ENCODE measurements at places on chromosomes 1 and 21.

- DNase-seq: no peak
Measured at GRCh38 chr1:24181619-24182018, 5.5 kb downstream of the IFNLR1 start.

GRCh38 chr1:145826030-145826429, 2.0 kb downstream of the POLR3C start:
- no peak for DNase-seq

DNA sequence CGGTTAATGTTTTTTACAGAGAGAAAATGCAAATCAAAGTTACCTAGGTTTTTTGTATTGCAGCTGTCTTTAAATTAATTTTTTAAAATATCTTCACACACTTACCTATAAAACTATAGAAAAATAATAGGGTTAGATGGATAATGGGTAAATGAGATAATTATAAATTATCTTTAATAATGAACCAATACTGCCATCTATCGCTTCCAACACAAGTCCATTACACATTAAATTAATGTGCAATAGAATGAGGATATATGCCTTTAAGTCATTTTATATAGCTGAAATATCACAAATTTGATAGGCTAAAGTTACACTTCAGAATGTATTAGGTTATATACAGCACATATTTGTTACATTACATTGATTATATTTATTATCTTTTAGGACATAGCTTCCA, 2212.8 kb downstream of the MRPL39 start:
- DNase-seq: no peak

DNA sequence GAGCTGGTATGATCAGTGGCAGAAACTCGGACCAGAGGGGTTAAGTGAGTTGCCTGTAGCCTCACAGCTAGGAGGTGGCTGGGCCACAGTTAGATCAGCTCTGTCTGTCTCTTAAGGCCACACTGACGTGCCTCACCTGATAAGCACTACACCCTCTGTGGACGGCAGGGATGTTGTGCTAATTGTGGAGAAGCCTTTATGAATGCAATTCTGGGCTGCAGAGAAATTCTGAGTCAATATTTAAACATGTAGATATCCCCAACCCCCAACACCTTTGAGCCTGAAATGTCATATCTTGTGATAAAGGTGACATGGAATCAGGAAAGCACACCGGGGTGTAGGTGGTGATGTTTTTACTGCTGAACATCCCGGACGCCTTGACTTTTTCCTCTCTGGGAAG, 88.3 kb downstream of the KCNJ6 start:
- no peak for DNase-seq

DNA sequence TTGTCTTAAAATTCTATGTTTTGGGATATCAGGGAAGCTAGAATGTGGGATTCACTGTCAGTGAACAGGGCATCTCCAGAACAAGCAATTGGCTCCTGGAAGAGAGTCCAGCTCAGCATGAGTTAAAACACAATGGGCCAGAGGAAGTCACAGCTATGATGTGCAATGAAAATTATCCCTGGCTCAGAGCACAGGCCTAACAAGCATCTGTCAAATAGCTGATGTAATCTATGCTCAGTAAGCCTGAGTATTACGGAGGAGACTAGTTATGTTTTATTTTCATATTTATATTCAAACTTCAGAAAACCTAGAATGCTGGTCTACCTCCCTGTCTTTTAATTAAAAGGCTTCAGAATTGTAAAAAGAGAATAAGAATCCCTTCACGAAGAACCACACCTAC, 41.6 kb downstream of the PARP1 start:
- DNase-seq: no peak

DNA sequence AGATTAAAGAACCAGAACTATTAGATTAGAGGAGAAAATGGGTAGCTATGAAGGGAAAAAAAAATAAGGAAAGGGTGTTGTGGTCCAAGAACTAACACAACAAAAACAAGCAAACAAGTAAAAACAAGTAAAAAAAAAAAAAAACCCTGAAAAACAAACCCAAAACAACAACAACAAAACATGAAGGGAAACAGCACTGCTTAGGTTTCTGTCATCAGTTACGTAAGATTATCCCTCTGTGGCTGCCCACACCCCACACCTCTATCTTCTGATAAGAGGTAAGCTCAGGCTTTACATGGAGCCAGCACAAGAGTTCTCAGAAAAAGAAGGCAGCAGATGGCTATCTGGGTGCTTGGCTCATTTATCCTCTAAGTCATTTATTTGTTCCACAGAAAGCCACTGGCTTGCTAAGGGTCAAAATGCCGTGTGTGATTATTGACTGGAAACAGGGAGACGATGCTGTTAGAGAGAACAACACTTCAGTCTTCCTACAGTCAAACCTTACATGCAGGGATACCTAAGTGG, 57.5 kb downstream of the KIAA0319L start:
- DNase-seq: peak; percentile 41

GRCh38 chr1:151809985-151810556, 4.9 kb upstream of the LINGO4 start:
- DNase-seq: no peak

GRCh38 chr1:206020393-206021007, 3.2 kb downstream of the CTSE start:
- no peak for DNase-seq

DNA sequence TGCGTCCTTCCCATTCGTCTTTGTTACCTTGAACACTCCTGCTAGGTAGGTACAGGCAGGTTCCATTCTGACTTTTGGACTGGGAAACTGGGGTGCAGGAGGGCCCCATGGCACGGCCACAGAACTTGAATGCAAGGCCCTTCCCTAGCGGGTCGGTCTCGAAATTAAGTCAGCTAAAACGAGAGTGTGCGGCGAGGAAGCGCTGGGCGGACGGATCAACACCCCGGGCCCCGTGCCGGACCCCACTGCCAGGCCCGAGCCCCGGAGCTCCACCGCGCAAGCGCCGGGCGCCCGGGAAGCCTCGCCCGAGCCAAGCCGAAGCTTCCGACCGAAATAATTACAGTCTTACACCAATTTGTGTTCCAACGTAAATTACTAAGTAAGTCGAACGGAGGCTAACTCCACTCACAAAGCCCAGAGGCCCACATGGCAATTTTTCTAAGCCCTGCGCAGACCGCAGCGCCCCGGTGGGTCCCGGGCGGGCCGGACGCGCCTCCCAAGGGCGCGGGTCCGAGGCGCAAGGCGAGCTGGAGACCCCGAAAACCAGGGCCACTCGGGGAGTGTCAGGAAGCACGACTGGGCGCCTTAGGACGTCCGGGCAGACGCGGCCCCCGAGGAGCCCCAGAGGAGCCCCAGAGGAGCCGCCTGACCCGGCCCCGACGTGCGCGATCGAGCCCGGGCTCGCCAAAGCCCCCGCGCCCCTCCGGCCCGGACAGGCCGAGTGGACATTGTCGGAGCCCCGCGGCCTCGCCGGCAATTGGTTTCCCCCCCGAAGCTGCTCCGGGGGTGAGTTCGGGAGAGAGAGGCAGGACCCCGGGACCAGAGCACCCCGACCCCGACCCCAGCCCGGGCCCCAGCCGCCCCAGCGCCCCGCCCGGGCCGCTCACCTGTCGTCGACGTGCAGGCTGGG, 624 bp downstream of the RIPK4 start:
- no peak for DNase-seq

GRCh38 chr1:66452982-66453381, 81.0 kb upstream of the SGIP1 start:
- DNase-seq: no peak

GRCh38 chr1:6358144-6358624, 35.4 kb downstream of the ACOT7 start:
- no peak for DNase-seq

DNA sequence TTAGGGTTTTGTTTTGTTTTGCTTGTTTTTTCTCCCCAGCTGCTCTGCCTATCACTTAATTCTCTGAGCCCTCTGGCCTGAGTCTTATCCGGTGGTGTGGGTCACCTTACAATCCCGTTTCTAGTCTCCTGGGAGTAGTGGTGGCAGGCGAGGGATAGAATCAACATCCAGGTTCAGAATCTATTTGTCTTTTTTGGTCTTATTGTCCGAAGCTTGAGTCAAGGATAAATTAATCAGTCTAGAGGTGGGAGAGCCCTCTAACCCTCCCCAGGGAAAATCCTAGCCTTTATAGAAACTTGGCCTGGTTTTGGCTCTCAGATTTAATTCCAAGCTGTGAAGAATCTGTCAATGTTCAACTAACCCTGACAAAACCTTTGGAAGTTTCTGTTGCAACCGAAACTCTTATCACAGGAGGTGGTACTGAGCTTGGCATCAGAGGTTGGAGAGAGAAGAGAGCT, 246.3 kb downstream of the FGGY start:
- DNase-seq: no peak

- DNase-seq: no peak
Measured at GRCh38 chr1:91836331-91837040, 49.5 kb downstream of the TGFBR3 start.

GRCh38 chr21:26297851-26298250, 127.3 kb upstream of the APP start:
- no peak for DNase-seq

GRCh38 chr21:31268090-31268489, 76.0 kb downstream of the TIAM1 start:
- DNase-seq: peak; percentile 3

DNA sequence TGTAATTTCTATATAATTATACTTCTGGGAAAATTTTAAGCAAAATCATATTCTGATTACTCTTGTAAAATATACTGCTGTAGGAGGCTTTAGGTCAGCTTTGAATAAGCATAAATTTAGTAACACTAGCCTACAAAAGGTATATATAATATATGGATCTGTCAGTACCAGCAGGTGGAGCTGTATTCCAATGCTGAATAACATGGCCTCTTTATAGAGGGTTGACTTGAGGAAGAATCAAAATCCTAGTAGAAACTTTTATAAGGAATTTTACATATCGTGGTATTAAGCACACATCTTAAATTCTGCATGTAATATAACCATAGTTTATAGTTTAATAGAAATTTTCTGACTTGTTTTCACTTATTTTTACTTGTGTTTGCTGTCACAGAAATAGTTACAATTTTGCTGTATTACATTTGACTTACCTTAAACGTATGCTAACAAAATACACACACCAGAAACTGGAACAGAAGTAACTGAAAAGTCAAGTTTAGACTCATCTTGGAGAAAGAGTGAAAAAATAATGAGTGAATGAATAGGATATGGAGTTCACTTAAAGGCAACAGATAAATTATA, 79.3 kb downstream of the HMCN1 start:
- DNase-seq: no peak

GRCh38 chr1:153202006-153202405, 1.2 kb upstream of the LELP1 start:
- DNase-seq: no peak

- DNase-seq: no peak
Measured at GRCh38 chr1:81443288-81443687, 357.4 kb upstream of the ADGRL2 start.

- no peak for DNase-seq
Measured at GRCh38 chr1:167551362-167551761, 2.2 kb downstream of the CREG1 start.
